ENCODE measurements at places on chromosomes 7 and 10.

GRCh38 chr7:52507546-52508255 lies 527.7 kb upstream of the POM121L12 start:
- DNase-seq = no peak

- DNase-seq = peak; percentile 23
These were observed 711 bp downstream of the KIF20B start for GRCh38 chr10:89702121-89702480.

- no peak for DNase-seq
These were observed 65.9 kb downstream of the PDIA4 start for GRCh38 chr7:148962440-148962822.

GRCh38 chr7:1555046-1555812 lies 776 bp downstream of the TMEM184A start:
- DNase-seq = no peak

- DNase-seq = no peak
These were observed 25.2 kb downstream of the GNAI1 start for GRCh38 chr7:80159802-80160201.

Data from CD4-positive, alpha-beta T cell treated with Interleukin-10 for 1 hour (primary cell).